ENCODE measurements at places on chromosomes 7 and 10.

DNA sequence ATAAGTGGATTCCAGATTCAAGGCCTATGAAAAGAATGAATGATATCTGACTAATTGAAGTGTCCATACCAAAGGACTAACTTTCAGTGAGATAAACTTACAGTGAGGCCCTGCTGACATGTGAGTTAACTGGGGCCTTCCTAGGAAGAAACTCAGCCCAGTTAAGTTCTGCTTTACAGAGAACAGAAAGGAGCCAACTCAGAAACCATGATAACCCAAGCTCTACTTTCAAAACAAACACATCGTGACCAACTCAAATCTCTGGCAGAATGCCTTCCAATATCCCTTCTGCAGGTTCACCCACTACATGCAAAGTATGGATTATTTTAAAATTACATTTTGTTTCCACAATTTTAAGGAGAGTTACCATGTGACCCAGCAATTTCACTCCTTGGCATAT is 75.8 kb upstream of the MRLN start:
- DNase-seq, result no peak

GRCh38 chr10:34462056-34462455 is 353.0 kb downstream of the PARD3 start:
- DNase-seq, result no peak

DNA sequence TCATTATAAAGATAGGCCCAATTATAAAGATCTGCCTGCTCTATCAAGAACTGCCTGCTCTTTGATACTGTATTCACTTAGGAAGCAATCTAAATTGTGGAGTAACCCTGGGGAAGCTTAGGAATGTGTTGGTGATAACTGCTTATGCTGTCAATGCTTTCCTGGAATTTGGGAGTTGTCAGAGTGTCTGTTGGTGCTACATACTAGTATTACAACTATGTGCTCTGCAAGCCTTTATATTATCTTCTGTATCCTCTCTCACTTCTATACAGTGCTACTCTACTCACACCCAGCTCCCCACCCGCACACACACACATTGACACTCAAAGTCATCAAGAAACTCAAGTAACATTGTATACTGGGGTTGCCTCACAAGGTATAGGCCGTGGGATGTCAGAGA is 6.1 kb downstream of the ZNF277 start:
- DNase-seq, result no peak

GRCh38 chr7:16747102-16747501 is 6.5 kb upstream of the TSPAN13 start:
- DNase-seq, result no peak

DNA sequence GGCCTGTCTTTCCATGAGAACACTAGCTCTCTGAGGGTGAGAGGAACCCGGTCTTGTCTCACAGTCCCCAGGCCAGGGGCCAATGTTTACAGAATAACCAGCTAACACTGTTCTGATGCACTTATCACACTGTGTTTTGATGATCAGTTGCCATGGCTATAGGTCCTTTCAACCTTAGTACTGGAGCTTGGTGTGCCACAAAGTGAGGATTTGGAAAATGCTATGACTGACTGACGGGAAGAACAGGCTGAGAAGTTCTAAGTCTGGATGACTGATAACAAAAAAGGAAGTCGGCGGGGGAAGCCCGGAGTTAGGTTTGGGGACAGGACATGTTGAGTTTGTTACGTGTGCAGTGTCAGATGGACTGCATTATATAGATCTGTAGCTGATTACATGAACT is 141.8 kb downstream of the CTTNBP2 start:
- no peak for DNase-seq

- no peak for DNase-seq
Measured at GRCh38 chr10:845526-845925, 86.0 kb downstream of the LARP4B start.

- DNase-seq, result no peak
Measured at GRCh38 chr10:48364659-48365405, 58.4 kb downstream of the MAPK8 start.

- no peak for DNase-seq
Measured at GRCh38 chr10:5461914-5462840, 37.2 kb downstream of the CALML5 start.

- no peak for DNase-seq
Measured at GRCh38 chr7:44117801-44118429, 5.4 kb downstream of the POLD2 start.

- DNase-seq, result no peak
Measured at GRCh38 chr10:124484031-124484430, 22.4 kb downstream of the LHPP start.

DNA sequence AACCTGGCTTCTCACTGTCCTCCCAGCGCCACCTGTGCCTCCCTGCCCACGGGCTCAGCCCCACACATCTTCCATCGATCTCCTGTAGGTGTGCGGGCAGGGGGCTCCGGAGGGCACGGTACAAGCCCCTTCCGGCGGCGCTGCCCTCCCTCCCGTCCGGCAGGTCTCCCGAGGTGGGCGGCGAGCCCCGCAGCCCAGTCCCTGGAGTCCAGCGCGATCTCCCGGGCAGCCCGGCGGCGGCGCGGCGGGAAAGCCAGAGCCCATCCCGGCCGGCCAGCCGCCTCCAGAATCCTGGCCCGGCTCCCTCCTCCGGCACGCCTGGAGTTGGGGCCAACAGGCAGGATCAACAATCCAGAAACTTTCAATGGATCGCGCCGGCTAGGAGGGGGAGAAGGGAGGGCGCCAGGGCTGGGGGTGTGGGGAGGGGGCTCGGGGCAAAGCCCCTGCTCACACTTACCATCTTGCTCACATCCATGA is 100.1 kb downstream of the HIP1 start:
- DNase-seq, result peak; percentile 54

- no peak for DNase-seq
Measured at GRCh38 chr7:70647801-70648498, 484.0 kb upstream of the GALNT17 start.

DNA sequence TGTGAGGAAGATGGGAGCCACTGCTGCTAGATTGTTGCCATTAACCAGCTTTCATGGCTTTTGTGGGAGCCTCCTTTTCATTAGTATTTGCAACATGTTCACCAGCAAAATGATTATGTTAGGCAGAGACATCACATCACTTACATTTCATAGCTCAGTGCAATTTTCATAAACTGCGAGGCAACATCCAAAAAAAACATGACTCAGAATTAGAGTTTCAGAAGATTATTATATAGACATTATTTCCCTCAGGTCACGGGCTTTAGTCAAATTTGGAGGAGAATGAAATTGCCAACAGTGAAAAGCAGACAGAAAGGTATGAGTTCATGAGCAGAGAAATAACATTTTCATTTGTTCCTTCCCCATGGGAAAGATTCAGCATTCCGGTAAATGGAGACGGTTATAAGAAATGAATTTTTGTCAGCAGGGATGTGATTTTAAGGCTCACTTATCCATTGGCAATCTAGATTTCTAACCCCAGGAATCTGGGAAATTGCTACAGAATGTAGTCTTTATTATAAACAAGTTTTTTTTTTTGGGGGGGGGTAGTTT is 573.2 kb downstream of the AUTS2 start:
- no peak for DNase-seq

DNA sequence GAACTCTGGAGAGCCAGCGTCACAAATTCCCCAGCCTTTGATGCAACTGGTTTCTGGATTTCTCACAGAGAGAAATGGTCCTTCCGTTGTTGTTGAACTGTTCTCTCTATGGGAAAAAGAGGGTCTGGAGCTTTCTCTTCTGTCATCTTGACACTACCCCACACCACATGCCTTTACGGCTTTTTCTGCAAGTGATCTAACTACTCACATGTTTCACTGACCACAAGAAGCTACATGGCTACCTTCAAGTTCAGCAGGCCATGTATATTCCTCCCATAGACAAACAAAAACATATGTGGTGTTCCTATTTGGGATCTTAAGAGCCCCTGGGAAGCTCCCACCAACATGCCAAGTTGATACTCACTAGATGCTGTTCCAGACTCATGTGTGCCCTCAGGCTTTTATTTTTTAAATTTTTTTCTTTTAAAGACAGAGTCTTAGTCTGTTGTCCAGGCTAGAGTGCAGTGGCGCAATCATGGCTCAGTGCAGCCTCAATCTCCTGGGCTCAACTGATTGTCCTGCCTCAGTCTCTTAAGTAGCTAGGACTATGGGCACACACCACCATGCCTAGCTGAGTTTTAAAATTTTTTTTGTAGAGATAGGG is 72.0 kb downstream of the RNF216 start:
- no peak for DNase-seq

GRCh38 chr10:60032723-60033122 is 126.4 kb upstream of the CCDC6 start:
- peak; percentile 16 for DNase-seq

GRCh38 chr7:99614495-99614894 is 2.3 kb upstream of the ZSCAN25 start:
- no peak for DNase-seq

DNA sequence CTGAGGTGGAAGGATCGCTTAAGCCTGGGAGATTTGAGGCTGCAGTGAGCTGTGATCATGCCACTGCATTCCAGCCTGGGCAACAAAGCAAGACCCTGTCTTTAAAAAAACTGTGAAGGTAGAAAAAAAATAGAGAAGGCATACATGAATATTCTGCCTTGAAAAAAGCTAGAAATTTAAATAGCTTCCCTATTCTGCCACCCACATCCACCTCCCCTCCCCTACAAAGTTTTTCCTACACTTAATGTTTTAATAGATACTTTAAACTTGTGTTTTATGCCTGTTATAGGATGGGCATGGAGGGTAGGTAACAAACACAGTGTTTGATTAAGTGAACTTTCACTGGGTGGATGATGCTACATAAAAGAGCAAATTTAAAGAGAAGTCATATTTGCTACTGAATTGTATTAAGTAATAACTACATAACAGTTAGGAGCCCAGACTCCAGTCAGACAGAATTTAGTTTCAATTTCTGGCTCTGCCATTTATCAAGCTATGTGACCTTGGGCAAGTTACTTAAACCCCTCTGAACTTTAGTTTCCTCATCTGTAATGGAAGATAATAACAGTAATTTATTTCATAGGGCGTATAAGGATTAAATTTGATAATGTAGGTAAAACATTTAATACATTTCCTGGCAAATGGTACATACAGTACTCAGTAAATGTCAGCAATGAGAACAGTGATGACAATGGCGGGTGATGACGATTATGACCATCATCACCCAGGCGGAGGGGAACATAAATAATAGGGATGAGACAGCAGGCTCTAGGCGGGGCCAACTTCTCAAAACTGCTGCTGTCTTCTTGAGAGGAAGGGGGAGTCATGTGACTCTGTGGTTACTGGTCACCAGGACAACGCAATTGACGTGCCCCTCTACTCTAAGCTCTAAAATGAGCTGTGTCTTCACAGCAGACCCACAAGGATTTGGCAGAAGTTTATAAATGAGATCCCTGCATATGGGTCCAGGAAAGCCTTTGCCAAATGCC is 15.8 kb downstream of the DNMBP start:
- no peak for DNase-seq

- no peak for DNase-seq
Measured at GRCh38 chr10:4909118-4909517, 54.1 kb upstream of the AKR1C1 start.

DNA sequence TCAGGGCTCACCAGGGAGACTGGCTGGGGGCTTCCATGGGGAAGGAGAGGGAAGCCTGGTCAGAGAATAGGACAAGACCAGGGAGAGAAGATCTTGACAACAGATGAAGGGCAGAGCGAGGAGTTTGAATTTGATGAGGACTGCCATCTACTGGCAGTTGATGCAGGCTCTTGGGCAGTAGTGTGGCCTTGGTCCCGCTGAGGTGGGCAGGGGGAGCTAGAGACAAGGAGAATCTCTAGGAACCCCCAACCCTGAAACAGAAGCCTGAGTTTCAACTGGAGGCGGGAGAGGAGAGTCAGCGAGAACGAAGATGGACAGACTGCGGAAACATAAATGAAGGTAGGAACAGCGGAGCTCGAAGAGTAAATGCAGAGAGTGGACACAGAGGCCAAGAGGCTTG is 81.0 kb downstream of the PPP1R3C start:
- peak; percentile 31 for DNase-seq

GRCh38 chr10:16848562-16849154 is 31.4 kb upstream of the RSU1 start:
- no peak for DNase-seq

DNA sequence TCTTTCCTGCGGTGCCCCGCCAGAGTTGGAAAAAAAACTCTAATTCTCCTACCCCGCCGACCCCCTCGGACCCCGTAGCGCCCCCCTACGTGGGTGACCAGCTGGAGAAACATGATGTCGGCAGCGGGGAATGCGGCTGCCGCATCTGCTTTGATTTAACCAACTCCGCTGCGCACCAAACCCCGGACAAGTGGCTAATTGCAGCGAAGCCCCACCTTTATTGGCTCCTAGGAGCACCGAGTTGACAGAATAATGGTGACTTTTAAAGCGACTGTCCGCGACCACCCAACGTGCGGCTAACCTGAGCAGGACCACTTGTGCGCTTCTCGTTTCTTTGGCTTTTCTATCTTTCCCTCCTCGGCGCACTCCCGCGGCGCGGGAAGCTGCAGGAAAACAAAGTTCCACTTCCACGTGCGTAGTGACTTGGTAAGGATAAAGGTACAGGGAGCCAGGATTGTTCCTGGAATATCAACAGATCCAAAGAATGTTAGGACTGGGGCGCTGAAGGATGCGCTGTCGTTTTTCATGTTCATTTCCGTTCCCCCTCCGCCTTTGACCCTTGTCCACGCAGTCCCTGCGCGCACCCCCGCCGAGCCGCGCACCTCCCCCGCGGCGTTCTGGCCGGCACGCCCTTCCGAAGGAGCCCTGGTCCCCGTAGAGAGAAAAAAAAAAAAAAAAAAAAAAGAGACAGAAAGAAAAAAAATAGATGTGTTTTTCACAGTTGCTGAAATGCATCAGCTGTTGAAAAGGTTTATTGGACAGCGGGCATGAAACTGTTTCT is 1.4 kb downstream of the WNT16 start:
- DNase-seq, result no peak

GRCh38 chr10:88456730-88457129 is 126.4 kb downstream of the RNLS start:
- DNase-seq, result no peak

GRCh38 chr10:72899545-72899944 is 6.0 kb downstream of the OIT3 start:
- DNase-seq, result no peak

GRCh38 chr7:107865956-107866775 is 24.8 kb upstream of the DLD start:
- no peak for DNase-seq
